ENCODE measurements at places on chromosomes 3 and 15. TPM values are rescaled to one million over a fixed set of nuclear protein-coding genes. Genes with fewer than 3 reads are reported as not detected.

Gene CPB1
- total RNA-seq: not detected

Gene DNASE1L3
- total RNA-seq: not detected

Gene PAQR9
- not detected for total RNA-seq

Gene LYZL4
- total RNA-seq: not detected

Gene SEMA6D
- 3.0 TPM for total RNA-seq

Gene ZNF106
- total RNA-seq: 74.1 TPM

Gene GOLGA8G
- not detected for total RNA-seq

Gene CCDC39
- total RNA-seq: under 0.01 TPM

Gene GUCA1C
- total RNA-seq: not detected

Gene SV2B
- total RNA-seq: not detected

Gene GOLGA6L4
- total RNA-seq: 1.3 TPM

Gene ESYT3
- total RNA-seq: under 0.01 TPM

Gene UQCC5
- 7.7 TPM for total RNA-seq

Gene PLA2G4E
- total RNA-seq: not detected

Gene PRICKLE2
- total RNA-seq: 36.3 TPM
